Stimulated activated CD8-positive, alpha-beta memory T cell treated with anti-CD3 and anti-CD28 coated beads, Interleukin-4, amount 100 ng/mL, for 1 hour (primary cell): ENCODE measurements at places on chromosomes 1 and 21.
A peak's percentile ranks its signal among the peaks of the same experiment; 100 is the strongest.

DNA sequence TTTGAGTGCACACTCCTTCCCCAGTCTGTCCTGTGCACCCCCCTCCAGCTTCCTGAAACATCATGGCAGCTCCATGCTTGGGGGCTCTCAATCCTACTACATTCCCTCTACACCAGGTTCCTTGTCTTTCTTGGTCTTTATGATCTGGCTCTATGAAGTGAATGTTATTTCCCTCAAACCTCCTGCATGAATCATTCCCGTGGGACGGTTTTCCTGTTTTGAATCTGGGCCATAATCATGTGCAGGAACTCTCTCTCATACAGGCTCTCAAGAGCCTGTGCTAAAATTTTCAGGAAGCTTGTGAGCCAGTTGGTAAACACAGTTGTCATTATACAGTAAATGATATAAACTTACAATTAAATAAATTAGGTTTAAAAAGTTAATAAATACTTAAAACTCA, 89.8 kb upstream of the KCNE2 start:
- no peak for DNase-seq

GRCh38 chr1:100950781-100951180, 54.9 kb downstream of the SLC30A7 start:
- no peak for DNase-seq

DNA sequence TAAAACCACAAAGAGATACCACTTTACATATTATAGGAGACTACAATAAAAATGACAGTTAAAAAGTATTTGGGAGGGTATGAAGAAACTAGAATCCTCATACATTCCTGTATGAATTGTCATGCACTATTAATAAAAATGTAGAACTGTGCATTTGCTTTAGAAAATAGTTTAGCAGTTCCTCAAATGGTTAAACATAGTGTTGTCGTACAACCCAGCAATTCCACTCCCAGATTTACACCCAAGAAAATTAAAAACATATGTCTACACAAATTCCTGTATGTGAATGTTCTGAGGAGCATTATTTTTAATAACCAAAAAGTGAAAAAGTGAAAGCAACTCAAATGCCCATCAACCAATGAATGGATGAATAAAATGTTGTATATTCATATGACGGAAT, 23.1 kb upstream of the PDE4B start:
- DNase-seq = no peak

DNA sequence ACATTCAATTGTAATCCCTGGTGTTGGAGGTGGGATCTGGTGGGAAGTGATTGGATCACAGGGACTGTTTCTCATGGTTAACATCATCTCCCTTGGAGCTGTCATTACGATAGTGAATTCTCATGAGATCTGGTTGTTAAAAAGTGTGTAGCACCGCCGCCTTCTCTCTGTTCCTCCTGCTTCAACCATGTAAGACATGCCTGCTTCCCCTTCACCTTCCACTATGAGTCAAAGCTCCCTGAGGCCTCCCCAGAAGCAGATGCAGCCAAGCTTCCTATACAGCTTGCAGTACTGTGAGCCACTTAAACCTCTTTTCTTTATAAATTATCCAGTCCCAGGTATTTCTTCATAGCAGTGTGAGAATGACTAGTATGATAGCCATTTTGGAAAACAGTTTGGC, 30.1 kb upstream of the TRIM62 start:
- no peak for DNase-seq

DNA sequence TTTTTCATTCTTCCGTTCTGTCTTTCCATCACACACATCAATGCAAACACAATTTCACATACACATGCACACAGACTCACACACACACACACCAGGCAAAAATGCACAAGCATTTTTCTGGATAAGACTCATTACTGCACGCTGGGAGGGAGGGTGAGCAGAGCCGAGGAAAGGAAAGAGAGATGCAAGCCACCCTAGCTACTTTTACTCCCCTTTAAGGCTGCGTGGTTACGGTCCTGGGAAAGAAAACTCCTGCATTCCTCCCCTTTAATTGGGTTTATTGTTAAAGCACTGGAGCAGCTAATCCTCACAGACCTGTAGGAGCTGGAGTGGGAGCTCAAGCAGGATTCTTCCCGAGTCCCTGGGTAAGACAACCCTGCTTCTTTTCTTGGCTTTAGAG, at the start of gene CAMK1G:
Gene CAMK1G, plus strand, starts transcription at position 307 of the 400 bp plus-strand sequence. CDS start 11,270 bp downstream, outside the sequence.
- no peak for DNase-seq

DNA sequence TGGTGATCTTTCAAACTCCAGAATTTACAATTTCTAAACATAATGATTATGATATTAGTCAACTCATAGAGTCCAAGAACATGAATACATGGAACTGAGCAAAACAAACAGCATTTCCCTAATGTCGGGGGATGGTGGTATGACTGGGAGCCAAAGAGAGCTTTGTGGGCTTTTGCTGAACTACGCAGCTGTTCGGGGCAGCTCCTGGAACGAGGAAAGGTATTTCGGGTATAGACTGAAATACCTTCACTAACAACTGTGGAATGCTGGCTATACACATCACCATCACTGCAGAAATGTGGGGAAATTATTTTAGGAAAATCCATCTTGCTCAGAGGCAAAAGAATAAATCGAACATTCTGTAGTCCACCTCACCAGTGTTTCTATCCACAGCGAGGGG, 30.2 kb upstream of the VPS26C start:
- DNase-seq = no peak

- DNase-seq = no peak
These were observed 116.8 kb downstream of the KCNH1 start for GRCh38 chr1:211017075-211017718.

DNA sequence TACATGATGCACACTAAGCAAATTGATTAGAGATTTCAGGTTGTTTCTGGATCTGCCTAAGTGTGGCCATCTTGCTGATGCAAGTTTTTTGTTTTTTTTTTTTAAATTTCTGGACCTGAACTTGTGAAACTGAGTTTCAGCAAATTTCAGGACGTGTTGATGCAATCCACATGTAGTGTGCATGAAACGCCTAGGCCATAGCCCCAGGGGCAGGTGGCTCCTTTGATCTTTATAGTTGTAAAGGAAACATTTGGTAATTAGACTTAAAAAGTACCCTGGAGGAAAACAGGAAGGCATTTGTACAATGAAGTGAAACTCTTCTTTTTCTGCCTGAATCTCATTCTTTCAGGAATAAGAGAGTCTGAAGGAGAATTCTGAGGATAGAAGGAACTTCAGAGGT, 162.2 kb upstream of the LHX8 start:
- no peak for DNase-seq

DNA sequence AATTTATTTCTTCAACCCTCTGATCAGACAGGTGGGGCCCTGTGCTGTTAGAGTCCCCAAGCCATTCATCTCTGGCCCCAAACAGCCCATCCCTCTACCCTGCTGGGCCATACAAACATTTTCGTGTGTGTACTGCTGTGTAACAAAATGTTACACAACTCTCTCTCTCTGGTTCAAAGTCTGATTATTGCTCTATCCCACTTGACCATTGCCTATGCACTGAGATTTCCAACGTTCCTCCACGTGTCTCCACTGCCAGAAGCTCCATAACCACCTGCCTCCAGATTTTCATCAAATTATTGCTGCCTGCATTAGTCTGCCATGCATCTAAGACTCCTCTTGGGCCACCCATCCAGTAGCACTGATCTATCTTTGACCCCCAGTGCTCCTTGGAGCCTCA, 104.8 kb downstream of the ELAVL4 start:
- no peak for DNase-seq

- no peak for DNase-seq
These were observed 32.9 kb downstream of the PBX1 start for GRCh38 chr1:164591858-164592257.

- no peak for DNase-seq
These were observed 3.3 kb downstream of the NDC1 start for GRCh38 chr1:53834776-53835175.

GRCh38 chr1:207418351-207418750, 35.8 kb upstream of the CR2 start:
- no peak for DNase-seq

DNA sequence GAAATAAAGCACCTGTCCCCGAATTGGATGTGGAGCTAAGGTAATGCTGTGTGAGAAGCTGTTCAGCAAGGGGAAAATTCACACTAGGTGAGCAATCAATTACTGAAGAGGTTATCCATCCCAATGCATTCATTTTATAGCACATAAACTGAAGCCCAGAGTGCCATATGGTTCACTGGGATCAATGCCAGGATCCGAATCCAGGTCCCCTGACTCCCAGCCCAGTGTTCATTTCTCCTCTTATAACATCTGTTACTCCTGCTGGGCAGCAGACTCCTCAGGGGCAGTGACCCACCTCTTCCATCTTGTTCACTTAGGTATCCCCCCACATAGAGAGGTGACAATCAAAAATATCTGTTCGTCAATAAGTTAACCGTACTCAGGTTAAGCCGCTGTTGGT, 13.2 kb upstream of the SEC16B start:
- no peak for DNase-seq

- DNase-seq = no peak
These were observed 302.0 kb downstream of the DUSP10 start for GRCh38 chr1:221439747-221440501.

DNA sequence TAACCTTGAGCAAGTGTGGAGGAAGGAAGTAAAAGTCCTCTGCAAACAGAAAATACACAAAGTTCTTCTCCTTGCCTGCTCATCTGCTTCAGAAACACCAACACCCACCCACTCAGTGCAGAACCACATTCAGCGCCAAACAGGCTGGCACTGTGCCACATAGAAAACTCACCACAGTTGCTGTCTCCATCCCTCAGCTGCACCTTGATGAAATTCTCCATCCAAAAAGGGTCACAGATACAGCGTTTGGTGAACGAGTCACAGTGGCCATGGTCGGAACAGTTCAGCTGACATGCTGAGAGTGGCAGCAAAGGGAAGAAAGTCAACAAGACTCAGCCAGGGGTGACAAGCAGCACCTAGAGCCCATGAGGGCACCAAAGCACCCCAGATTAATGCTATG, 114.5 kb downstream of the KIAA0319L start:
- no peak for DNase-seq

GRCh38 chr1:117020526-117021156, 19.1 kb downstream of the CD101 start:
- no peak for DNase-seq

DNA sequence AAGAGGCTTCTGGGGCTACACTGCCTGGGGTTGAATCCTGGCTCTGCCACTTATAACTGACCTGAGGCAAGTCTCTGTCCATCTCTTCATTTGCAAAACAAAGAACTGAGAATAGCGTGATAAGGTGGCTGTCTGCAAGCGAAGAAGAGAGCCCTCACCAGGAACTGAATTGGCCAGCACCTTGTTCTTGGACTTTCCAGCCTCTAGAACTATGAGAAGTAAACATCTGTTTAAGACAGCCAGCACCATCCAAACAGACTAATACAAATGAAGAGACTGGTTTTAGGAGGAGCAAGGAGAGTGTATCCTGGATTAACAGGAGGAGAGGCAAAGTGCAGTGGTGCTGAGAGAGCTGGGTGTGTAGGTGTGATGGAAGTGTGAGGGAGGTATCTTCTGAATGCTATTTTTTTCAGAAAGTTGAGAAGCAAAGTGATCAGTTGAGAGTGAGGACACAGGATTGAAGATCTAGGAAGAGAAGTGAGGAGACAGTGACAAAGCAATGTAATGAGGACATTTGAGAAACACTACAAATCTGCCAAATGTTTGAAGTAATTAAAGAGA, 59.3 kb downstream of the CD58 start:
- no peak for DNase-seq

DNA sequence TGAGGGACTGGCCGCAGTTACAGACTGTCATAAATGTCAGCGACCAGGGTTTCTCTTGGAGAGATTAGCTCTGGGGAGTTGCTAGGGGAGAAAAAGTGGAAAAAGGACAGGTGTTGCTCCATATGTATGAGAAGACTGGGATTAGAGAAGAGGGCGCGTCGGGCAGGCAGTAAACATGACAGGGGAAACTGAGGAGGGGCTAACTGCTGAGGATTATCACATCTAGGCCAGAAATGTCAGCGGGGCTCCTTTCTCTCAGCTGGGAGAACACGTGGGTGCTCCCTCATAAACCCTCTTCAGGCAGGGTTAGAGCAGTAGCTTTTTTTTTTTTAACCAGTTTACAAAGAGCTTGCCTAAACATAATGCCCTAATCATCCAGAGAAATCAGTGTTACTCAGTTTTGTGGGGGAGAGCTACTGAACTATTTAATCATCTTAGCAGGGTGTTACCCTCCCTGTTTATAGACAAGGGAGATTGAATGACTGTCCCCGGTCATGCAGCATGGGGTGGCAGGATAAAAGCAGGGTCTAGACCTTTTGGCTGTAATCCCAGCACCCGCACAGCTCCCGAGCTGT, 35.2 kb downstream of the ELAPOR1 start:
- no peak for DNase-seq

GRCh38 chr1:24069817-24070216, 42.1 kb downstream of the MYOM3 start:
- no peak for DNase-seq

DNA sequence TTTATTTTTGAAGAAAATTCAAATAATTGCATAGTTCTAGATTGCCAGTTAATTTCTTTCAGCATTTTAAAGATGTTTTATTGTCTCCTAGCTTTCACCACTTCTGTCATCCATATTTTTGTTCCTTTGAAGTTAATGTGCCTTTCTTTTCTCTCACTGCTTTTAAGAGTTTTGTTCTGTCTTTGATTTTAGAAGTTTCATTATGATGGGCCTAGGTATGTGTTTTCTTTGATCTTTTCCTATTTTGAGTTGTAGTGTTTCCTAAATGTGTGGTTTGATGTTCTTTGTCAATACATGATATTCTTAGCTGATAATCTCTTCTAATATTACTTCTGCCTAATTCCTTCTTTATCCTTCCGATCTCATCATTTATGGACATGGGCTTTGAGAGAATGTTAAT, 378.7 kb downstream of the DISC1 start:
- DNase-seq = no peak

GRCh38 chr1:226568975-226569741, 20.6 kb downstream of the STUM start:
- no peak for DNase-seq

DNA sequence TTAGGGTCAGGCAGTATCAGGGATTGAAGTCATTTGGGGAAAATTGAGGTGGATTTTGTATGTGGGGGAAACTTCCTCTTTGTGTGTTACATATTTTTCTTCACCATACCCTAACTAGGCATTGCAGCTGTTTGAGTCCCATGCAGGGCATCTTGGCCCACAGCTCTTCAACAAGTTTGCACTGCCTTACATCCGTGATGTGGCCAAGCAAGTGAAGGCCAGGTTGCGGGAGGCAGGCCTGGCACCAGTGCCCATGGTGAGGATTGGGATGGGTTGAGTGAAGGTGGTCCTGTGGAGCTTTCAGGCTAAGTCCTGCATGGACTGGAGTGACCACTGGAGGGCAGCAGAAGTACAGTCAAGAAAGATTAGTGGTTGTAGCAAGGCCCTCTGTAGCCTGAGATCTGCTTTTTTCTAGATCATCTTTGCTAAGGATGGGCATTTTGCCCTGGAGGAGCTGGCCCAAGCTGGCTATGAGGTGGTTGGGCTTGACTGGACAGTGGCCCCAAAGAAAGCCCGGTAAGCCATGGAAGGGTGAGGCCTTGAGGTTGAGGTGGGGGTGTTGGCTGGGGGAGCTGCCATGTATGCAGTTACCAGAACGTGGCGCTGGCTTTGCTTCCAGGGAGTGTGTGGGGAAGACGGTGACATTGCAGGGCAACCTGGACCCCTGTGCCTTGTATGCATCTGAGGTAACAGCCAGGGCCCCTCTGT, 2.4 kb downstream of the UROD start:
- DNase-seq = peak; percentile 61

GRCh38 chr1:209544098-209544497, 39.4 kb upstream of the CAMK1G start:
- no peak for DNase-seq

- DNase-seq = no peak
These were observed 76.5 kb upstream of the NFIA start for GRCh38 chr1:61005614-61006580.
